Amniotic epithelial cell (primary cell): ENCODE measurements at places on chromosomes 6 and 20.

DNA sequence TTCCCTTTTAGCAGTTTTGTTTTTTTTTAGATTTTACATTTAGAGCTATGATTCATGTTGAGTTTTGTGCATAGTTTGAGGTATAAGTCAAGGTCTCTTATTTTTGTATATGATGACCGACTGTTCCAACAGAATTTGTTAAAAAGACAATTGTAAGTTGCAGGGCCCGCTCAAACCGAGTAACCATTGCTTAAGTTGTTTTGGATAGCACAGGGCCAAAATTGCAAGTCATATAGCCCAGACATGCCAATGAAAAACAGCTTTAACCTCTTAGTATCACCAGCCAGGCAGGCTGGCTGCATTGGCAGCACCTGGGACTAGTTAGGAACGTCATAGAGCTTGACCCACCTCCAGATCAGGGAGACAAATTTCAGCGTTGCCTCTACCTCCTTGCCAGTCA, 47.3 kb downstream of the PFDN4 start:
- DNase-seq = no peak

DNA sequence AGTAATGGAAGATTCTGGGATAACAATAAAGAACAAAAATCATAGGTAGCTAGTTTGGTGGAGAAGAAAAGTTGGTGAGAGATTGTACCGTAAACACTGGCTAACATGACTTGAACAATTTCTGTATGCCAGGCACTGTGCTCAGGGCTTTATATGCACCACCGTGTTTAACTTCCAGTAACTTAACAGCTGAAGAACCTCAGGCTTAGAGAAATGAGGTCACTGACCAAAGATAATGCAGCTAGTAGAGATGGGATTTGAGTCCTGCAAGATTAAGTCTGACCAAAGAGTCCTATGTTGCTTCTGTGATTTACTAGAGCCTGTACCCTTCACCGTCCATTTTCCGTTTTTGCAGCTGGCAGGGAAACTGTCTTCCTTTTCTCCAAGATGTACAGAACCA, 2.7 kb downstream of the CSTF1 start:
- DNase-seq = peak; percentile 27

DNA sequence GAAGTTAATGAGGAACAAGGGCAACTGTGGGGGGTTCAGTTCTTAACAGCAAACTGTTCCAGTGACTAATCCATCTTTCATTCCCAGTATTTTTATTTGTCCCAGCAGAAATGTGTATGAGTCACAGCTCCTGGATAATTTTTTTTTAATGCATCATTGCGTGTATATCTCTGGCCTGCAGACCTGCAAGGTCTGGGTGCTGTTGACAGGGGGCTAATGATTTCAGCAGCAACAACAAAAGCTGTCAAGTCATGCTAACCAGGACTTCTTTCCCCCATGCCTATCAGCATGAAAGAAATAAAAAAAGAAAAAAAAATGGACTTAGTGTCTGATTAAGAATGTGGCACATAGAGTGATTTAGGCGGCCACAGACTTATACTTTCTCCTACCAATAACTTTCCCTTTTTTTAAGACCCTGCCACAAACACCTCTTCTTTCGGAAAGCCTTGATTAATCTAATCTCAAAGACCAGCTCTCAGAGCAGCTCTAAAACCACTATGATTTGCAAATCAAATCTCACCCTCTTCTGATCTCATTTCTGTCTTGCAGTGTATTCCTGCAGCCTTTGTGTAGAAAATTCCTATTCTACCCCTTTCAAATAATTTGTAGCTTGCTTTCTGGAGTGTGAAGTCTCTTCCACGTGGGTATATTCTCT, 14.2 kb upstream of the PREX1 start:
- peak; percentile 87 for DNase-seq

DNA sequence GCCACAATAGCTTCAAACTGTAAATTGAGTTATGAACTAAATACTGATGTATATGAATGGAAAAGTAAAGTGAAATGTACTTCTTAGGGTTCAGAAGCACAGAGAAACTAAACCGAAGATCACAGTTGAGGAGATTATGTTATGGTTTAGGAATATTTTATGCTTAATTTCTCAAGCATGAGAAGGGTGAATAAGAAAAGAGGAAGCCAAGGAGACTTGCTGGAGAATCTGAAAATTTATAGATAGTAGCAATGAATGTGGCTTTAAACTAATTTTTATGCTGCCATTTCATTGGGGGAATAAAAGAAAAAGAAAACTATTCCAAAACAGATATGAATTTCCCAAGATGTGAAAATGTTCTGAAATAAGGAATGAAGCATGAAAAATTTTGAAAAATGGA, 5.6 kb downstream of the ANKS1A start:
- DNase-seq = no peak

- DNase-seq = peak; percentile 45
These were observed 7.5 kb upstream of the CCDC28A start for GRCh38 chr6:138765896-138766655.

DNA sequence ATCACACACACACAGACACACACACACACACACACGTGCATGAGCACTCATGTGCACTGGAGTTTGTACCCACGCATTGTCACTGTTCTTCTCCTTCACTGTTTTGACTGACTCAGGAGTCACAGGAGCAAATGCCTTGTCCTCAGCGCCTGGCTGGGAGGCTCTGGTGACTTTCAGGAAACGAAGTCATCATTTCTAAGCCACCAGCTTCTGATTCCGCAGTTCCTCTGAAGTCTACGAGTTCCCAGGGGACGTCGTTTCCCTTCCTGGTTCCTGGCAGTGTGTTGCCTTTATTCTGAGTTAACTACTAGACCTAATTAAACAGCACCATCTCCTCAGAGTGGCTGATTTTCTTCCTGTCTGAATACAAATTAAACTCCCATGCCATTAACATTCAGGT, 82.2 kb upstream of the PMEPA1 start:
- no peak for DNase-seq

DNA sequence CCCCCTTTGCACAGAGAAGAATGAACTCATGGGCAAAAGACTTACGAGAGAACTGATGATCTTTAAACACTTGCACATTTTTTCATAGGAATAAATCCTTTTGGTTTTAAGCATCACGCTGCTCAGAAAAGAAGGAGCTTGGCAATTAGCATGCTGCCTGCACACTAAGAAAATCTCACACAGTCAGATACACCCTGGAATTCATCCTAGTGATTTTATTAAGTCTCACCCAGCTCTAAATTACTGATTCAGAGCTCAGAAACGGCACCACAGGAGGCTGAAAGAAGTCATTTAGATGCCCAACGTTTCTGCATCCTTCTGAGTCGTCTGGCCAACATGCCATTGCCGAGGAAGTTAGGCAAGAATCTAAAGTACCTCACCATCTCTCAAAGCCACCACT, 18.0 kb upstream of the NRSN1 start:
- DNase-seq = no peak

DNA sequence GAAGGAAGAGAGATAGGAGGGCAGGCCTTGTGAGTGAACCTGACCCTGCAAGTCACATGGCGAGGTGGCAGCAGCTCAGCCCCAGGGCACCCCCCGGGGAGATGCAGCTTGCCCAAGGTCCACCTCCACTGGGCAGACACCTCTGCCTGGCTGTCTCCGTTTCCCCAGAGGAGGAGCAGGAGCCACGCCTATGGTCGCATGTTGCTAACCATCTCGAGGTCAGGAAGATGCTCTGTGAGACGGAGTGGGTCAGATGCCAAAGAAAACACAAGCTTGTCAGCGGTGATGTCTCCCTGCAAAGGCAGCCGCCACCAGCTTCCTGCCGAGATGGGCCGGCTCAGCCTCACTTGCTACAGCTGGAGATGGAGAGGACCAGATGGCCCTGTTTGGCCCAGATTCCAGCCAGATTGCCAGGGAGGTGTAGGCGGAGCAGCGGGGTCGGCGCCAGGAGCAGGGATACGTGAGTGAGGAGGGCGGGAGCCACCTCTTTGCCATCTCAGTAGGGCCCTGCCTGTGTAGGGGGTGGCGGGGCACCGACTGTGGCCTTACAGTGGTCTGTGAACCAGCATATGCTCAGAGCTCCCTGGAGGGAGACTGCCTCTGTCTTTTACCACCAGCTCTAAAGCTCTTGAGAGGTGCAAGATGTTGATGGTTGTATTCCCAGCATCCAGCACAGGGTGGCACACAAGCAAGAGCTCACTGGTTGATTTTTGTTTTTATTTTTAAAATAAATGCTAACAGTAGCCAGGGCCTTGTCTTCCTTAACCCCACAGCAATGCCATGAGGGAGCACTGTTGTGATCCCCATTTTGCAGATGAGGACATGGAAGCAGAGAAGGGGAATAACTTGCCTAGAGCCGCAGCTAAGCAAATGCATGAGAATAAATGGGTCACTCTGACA, 42.9 kb upstream of the FAM83D start:
- no peak for DNase-seq

- DNase-seq = peak; percentile 13
These were observed 332.3 kb downstream of the PLCB1 start for GRCh38 chr20:8464368-8464767.

- DNase-seq = no peak
These were observed 83.9 kb downstream of the MAP3K7 start for GRCh38 chr6:90502866-90503407.

DNA sequence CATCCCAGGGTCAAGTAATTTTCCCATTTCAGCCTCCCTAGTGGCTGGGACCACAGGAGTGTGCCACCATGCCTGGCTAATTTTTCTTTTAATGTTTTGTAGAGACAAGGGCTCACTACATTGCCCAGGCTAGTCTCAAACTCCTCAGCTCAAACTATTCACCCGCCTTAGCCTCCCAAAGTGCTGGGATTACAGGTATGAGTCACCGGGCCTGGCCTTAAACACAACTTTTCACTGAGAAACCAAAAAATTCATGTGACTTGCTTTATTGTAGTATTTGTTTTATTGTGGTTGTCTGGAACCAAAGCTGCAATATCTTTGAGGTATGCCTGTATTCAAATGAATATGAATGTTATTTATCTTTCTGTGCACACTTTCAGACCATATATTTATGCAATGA, 72.2 kb downstream of the RWDD2A start:
- DNase-seq = peak; percentile 64

- DNase-seq = no peak
These were observed 23.8 kb downstream of the ADRM1 start for GRCh38 chr20:62326559-62326958.

DNA sequence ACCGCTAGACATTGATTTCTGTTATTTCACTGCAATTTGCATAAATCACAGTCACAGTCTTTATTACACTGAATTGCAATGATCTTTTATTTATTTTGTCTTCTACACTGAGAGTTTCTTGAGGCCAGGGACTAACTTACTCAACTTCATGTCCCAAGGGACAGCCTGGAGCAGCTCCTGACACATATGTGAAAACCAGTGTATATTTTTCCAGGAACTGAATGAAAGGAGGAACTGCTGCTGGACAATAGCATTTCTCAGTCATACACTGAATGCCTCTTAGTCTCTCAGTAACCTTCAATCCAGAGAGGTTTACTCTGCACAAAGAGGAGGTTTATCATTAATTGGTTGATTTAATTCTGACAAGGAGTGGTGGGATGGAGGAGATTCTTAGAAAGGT, 5.9 kb downstream of the F13A1 start:
- no peak for DNase-seq

DNA sequence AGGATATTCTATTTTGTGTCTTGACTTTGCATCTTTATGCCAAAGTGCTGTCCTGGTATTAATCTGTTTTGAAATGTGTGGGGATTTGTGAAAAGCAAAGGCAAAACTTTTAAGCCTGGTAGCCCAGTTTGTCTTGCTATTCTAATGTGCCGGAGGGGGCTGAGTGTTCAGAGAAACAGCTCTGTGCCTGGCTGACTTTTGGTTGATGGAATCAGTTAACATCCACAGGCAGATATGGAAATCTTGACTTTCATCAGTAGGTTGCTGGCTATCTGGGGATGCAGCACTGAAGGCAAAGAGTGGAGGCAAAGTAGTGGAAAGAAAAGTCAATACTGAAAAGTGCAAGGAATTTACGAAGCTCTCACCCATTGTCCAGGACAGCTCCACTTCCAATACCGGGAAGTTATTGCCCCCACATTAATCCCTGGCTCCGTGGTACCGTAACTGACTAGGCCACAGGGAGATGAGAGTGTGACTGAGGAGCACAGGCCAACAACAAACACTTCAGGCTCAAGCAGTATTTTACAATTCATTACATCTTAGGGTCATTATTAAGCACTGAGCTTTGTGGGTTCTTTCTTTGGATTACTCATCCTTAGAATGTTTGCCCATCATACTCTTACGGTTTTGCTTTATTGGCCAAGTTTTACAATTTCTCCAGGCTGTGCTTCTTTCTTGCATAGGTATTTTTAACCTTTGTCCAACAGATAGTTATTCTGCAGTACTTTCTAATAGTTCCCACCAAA, 164.6 kb downstream of the MTFR2 start:
- DNase-seq = peak; percentile 81

DNA sequence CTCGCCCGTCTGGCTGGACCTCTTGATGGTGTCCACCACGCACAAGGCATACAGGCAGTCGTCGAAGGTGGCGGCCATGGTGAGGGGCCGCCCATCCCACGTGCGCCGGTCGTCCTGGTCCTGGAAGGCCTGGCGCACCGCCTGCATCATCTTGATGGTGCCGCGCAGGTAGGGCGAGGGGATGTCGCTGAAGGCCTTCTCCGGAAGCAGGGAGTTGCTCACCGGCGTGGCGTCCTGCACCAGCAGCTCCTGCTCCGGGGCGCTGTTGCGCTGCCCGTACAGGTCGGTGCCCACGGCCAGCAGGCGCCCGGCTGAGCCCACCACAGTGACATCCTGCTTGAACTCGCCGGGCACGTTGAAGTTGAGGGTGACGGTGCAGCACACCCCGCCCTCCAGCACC, 36.5 kb upstream of the TBC1D7 start:
- DNase-seq = no peak

DNA sequence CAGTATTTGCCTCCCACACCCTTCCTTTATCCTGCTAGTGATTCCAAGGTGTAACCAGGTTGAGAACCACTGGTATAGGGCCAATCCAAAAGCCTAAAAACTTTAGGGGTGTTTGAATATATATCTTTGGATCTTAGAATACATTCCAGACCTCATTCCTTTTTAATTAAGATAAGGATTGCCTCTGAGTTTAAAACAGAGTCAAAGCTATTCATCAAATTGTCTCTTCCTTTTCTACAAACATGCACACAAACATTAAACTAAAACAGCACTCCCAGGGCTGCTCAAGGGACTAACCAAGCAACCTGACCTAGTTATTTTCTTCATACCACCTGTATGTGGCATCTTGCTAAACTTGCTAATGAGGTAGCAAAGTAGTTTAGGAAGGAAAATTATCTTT, 22.1 kb upstream of the COL9A1 start:
- no peak for DNase-seq
